ENCODE measurements at places on chromosomes 16 and 17.

DNA sequence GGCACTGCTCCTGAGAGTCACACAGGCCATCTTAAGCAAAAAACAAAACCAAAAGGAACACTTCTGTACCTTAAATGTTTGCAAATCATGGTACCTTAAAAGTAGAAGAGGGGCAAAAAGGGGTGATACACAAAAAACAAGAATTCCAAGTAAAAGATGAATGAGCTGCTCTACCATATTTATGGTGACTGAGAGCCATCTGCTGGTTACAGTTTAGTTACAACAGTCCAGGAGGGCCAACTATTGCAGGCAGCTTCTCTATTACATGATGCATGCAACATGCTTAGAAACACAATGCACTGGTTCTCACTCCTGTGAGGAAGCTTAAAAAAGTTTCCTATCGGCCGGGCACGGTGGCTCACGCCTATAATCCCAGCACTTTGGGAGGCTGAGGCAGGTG, 53.5 kb downstream of the STX8 start:
- DNase-seq, result no peak

GRCh38 chr17:72223866-72224291, 103.1 kb downstream of the SOX9 start:
- DNase-seq, result no peak

DNA sequence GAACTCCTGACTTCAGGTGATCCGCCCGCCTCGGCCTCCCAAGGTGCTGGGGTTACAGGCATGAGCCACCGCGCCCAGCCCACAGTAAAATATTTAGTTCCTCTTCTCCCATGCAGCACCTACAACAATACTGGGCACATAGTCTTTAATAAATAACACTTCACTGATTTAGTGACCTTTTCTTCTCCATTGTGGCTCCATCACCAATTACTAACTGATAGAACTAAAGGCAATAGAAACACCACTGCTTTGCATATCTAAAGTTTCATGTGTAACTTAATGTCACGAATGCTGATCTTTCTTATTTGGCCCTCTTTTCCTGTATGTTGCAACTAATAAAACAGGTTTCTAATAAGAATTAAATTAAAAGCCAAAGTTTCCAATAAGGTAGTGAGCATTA, 38.9 kb downstream of the TRIM37 start:
- DNase-seq, result no peak

DNA sequence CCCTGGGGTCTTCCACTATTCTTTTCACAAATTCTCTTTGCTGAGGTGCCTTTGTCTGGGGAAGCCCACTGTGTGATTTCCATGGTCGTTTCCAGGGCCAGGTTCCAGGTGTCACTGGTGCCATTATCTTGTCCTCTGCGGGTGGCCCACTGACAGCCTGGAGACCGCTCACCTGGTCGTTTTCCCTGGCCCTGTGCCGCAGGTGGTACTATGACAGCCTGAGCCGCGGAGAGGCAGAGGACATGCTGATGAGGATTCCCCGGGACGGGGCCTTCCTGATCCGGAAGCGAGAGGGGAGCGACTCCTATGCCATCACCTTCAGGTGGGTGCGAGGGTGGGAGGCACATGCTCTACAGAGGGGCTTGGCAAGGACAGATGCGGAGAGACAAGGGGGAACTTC, 98.9 kb downstream of the SDR42E1 start:
- DNase-seq, result no peak

DNA sequence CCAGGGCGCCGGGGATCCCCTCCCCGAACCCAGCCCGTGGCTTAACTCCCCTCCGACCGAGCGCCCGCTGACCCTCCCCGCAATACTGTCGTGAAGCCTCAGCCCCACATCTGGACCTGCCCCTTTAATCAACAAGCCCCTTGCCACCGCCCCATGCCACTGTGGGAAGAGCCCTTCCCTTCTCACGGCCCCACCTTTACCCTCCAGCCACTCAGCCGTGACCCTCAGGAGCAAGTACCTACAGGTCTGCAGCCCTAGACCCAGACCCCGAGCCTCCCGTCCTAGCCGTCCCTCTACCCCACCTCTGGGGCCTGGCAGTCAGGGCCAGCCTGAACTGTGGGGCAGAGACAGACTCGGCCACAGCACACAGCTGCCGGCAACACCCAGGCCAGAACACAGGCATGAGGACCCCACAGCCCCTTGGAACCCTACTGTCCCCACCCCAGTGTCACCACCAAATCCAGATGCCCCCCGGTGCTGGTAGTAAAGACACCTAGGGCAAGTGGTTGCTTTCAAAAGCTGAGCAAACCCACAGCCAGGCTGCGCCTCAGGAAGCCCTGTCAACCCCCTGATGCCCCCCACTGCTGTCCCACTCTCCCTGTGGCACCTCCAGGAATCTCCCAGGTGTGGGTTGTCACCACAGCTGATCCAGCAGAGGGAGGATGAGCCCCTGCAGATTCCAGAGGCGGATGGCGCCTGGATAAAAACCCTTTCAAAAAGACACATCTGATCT, 1.4 kb downstream of the NXPH3 start:
- DNase-seq, result no peak

DNA sequence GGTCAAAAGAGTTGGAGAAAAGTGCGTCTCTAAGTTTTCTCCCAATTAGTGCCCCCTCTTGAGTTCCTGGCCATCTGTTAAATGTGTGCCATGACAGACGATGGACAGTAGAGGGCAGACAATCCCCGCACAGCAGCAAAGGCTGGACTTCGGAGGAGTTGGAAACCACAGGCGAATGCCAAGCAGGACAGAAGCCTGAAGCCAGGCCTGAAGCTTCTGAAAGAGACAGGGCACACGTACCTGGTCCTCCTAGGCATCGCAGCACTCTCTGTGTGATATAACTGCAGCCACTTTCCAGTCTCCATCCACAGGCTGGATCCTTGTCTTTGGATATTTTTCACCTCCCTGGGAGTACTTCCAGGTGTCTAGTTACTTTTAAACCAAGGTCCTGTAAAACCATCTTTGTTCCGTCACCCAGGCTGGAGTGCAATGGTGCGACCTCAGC, 14.5 kb downstream of the C17orf100 start:
- DNase-seq, result peak; percentile 75

GRCh38 chr16:67040166-67040565, 11.2 kb downstream of the CBFB start:
- DNase-seq, result no peak

DNA sequence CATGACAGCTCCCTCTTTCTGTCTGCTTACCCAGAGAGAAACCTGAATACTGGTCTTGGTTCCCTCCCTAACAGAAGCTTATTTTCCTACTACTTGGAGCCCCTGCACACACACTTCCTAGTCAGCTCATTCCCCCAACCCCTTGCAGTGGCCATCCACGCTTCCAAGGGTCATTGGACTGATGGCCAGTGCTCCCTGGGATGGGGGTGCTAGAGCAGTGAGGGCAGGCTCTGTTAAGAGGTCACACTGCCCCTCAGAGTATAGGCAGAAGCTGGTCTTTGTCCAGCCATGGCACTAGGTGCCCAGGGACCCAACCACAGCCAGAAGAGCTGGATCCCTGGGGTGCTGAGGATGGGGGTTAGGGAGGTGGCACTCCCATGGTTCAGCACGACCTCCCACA, 12.5 kb downstream of the DRC3 start:
- no peak for DNase-seq

DNA sequence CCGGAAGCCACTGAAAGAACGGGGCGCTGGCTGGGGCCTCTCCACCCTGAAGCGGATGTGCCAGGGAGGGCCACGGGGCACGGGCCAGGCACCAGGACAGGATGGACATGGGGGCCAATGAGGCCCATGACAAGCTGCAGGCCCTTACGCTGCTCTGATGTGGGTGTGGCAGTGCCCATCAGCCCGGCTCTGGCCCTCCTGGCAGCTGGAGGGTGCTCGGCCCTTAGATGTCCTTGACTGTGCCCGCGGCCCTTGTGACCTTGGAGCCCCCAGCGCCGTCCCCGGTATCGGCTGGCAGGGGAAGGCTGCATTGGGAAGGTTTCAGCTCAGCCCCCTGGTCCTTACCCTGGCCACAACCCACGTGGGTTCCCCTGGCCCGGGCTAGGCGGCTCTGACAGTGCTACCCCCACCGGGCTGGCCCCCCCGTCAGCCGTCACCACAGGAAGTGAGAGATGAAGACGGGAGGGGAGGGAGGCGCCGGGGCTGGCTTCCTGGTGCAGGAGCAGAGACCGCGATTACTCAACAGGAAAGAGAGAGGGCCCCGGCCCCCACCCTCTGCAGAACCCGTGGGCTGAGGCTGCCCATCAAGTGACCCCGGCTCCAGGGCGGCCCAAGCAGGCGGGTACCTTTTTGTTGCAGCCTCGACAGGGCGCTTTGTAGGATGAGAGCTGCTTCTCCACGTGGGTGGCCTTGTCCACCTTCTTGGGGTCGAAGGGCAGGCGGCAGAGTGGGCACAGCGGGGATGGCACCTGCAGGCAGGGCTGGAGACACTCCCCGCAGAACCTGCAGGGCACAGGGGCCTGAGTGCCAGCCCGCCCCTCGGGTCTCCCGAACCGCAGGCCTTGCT, 5.3 kb downstream of the RNF166 start:
- DNase-seq, result peak; percentile 42

DNA sequence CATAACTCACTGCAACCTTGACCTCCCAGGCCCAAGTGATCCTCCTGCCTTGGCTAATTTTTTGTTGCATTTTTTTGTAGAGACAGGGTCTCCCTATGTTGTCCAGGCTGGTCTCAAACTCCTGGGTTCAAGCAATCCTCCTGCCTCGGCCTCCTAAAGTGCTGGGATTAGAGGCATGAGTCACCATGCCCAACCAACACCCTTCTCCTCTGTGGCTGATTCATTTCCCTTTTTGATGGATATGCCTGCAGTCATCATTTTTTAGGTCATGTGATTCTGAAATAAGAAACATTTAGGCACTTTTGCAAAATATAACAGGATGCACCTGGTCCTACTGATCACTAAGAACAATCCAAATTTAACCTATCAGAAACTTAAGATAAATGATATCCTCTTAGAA, 44.0 kb upstream of the YPEL2 start:
- DNase-seq, result no peak

DNA sequence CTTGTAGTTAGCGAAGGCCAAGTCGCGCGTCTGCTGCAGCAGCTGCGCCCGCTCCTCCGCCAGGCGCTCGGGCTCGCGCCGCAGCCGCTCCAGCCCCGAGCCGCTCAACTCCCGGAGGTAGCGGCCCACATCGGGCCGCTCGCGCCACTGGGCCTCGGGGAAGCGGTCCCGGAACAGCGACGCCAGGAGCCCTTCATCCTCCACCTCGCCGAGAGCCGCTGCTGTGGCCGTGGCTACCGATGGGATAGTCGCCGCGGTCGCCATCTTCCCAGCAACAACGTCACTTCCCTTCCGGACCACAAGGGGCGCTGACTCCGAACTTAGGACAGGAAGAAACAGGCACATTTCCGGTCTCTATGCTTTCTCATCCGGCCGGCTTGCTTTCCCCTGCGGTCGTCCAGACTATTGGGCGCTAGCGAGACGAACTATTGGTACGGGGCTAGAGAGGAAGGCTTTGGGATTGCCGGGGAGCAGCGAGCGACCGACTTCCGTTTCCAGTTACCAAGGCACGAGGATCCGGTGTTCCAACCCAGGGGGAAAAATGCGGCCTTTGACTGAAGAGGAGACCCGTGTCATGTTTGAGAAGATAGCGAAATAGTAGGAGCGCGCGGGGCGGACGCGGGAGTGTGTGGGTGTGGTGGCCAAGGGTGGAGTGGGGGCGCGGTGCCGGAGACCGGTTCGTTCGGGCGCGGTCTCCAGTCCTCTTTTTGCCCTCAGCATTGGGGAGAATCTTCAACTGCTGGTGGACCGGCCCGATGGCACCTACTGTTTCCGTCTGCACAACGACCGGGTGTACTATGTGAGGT, at the start of the genes COG8 and NIP7:
Gene COG8, minus strand, starts transcription at position 276 of the 806 bp plus-strand sequence. Its CDS starts 12 bp downstream, at position 264.
Gene NIP7, plus strand, starts transcription at position 484 of the 806 bp plus-strand sequence. Its CDS starts 58 bp downstream, at position 542.
- peak; percentile 97 for DNase-seq

DNA sequence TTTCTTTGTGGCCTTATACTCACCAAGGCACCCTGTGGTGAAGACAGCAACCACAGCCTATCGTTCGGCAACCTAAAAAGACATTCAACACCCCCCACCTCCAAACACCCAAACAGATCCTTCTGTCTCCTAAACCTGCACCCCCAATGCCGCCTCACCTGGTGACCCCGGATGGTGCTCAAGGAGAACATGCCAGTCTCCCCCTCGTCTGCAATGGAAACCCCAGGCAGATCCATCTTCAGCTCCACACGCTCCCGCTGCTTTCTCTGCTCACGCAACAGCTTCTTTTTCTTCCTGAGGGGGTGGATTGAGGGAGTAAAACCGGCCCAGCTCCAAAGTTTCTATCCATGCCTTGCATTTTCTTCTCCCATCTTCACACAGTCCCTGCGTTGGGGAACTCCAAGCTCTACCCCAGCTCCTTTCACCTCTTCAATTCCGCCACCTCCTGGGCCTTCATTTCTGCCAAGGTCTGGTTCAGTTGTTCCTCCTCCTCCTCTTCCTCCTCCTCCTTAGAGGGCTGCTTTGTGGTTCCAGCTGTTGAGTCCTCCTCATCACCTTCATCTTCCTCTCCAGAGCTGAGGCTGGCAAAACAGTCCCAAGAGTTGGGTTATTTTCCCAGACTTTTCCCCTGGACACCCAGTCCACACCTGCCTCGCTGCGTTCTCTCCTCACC, 3.4 kb upstream of the PSMC5 start:
- DNase-seq, result no peak

DNA sequence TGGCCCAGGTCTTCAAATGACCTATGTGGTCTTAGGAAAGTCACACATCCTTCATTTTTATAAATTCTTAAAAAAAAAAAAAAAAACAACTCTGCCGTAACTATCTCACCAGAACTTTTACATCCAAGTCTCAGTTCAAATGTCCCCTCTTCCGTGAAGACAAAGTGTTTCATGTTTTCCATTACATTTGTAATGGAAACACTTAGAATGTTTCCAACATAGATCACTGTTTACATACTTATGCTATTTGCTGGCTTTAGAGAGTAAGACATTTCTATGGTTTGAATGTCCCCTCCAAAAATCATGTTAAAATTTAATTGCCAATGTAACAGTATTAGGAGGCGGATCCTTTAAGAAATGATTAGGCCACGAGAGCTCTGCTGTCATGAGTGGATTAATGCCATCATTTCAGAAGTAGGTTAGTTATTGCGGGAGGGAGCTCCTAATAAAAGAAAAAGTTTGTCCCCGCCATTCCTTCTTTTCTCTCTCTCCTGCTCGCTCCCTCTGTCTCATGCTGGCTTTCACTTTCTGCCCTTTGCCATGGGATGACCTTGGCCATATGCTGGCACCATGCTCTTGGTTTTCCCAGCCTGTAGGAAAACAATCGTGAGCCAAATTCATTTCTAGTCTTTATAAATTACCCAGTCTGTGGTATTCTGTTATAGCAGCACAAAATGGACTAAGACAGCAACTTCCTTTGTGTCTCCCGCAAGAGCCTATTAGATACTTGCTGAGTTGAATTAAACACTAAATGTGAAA, 887.8 kb upstream of the SOX9 start:
- no peak for DNase-seq

GRCh38 chr16:89729863-89730593, 8.7 kb downstream of the ZNF276 start:
- DNase-seq, result no peak

GRCh38 chr17:50234581-50234980, 33.1 kb upstream of the COL1A1 start:
- DNase-seq, result no peak

All from head of caudate nucleus (tissue), 42 donors.